ENCODE measurements at places on chromosomes 7 and 10.

GRCh38 chr10:120583424-120584108 lies 126.5 kb downstream of the PLPP4 start:
- DNase-seq = no peak

DNA sequence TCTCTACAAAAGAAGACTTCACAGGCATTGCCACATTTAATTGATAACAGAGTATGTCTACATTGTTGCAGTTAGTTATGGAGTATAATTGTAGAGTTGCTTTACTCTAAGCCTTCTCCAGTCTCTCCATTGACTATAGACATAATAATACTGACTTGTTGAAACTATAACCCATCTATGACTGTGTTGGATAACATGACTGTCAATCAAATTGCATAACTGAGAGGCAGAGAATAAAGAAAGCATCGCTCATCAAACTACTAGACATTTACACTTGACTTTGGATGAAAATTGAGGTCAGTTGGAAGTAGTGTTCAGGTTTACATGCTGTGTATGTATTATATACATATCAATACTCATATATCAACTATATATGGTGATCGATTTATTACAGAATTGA lies 3.4 kb upstream of the ATXN7L1 start:
- DNase-seq = no peak

DNA sequence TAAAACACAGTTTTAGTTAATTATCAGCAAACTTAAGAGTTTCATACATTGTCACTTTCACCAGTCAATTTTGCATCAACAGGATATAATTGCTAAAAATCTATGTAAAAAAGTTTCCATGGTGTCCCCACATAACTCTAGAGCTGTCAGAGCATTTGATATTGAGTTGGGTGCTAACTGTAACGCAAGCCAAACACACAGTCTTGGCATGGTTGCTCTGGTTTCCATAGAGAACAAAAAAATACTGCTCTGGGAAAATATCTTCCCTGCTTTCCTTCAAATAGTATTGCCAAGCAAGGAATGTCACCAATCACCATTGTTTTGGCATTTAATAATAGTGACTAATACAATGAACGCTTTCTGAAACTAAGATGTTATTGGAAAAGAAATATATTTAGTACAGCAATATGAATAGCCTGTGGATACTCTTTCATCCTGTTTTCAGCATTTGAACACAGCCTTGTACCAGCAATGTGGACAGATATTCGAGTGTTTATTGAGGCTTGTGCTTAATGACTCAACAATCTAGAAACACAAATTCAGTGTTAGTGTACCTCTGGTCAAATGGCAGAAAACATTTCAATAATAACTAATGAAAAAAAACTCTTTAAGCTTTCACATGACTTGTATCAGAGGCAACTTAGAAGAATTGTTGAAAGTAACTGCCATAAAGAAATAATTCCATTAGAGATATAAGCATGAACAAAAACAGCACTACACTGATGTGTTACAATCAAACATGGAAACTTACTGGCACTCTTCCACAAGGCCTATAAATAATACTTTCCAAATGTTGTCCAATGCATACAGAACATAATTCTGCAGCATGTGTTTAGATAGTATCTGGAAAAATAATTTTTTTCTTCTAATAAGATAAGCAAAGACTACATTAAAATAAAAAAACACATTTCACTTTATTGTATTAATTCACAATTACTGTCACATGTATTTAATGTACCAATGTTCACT lies 1469.5 kb upstream of the CELF2 start:
- no peak for DNase-seq

DNA sequence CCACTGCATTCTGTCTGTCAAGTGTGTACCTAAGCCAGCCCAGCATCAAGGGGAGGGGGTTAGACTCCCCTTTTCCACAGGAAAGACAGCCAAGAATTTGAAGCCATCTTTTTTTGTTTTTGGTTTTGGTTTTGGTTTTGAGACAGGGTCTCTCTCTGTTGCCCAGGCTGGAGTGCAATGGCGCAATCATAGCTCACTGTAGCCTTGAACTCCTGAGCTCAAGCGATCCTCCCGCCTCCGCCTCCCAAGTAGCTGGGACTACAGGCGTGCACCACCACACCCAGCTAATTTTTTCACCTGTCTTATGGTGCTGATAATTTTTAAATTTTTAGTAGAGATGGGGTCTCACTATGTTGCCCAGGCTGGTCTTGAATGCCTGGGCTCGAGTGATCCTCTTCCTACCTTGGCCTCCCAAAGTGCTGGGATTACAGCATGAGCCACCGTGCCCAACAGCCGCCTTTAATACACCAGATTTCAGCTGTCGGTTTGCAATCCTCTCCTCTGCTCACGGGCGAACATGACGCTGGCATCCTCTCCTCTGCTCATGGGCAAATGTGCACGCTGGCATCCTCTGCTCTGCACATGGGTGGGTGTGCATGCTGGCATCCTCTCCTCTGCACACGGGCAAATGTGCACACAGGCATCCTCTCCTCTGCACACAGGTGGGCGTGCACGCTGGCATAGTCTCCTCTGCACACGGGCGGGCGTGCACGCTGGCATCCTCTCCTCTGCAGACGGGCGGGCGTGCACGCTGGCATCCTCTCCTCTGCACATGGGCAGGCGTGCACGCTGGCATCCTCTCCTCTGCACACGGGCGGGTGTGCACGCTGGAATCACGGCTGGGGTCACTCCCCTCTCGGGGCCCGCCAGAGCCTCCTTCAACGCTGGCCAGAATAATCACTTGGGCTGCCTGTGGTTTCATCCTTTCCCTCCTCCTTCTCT lies 56.0 kb upstream of the PDGFA start:
- DNase-seq = no peak

DNA sequence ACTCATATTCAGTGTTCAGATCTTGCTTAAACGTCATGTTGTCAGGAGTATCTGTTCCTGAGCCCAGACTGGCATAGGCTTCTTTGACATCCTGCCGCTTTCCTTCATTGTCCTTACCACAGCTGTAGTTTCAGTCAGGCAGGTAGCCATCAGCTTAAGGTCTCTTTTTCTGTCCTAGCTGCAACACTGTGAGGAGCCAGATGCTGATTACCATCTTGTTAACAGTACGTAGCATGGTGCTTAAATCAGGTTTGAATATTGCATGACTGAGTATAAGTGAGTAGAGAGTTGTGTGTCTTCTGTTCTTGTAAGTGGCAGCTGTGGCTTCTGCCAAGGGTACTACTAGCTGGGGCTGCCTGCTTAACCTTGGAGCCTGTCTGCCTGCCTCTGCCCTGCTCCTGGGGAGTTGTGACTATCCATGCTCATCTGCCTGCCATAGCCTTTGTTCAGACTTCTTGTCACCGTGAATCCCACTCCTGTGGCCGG lies 92.6 kb downstream of the MAPK8 start:
- DNase-seq = no peak

DNA sequence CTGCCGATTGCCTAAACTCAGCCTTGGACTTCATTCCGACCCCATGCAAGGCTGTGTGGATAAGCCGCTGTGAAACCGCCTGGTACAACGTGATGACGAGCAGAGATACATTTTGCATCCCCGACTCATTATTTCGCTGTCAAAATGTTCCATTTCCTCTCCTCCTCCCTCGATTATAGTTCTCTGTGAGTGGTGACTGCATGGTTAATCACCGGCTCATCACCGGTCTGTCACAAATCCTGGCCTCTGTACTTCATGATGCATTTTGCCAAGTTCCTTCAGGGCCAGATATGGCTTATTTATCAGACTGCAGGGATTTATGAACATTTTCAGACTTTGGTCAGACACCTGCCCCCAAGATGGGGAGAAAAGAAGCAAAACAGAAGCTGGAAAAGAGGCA lies 461.6 kb upstream of the DPP6 start:
- no peak for DNase-seq

DNA sequence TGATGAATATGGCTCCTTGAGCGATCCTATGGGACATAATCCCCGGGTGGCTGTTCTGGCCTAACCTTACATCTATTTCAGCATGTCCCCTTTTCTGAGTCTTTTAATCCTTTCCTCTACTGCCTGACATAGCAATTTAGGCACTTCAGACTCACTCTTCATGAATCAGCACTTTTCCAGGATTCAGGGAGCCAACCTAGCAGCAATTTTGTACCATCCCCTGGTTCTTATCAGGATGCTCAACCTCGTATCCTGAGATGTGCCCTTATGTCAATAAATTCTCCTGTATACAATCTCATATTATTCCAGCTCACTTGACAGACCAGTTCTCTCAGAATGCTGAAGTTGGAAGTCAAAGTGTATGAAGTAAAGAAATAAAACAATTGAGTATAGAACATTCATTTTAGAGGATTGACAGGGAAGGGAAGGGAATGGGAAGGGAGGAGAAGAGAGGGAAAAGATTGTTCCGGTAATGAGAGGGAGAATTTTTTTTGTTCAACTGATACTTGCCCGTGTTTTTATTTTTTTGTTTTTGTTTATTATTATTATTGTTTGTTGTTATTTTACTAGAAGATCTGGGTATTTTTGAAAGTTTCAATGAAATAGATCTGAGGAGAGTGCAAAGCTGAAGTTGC lies 8.2 kb upstream of the ZC3HAV1 start:
- no peak for DNase-seq

DNA sequence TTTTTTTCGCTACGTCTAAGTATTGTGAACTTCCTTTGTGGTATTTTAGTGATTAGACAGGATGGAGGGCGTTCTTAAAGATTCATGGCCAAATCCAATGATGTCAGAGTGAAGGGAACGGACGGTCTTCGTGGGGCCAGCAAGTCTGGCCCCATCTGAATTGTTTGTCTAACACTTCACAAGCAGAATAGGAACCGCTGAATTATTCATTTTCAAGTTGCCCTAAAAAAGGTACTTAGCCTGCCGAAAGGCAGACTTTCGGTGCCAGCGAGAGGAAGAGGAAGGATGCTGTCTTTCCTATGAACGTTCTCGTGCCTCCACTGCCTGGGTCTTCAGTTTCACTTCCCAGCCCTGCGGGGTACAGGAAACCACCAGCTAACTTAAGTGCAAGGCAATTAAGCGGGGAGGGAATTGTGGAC lies 145.7 kb upstream of the SH2B2 start:
- no peak for DNase-seq

- no peak for DNase-seq
Measured at GRCh38 chr10:52525761-52526160, 211.7 kb downstream of the DKK1 start.

GRCh38 chr10:69673521-69673920 lies 43.5 kb downstream of the FAM241B start:
- DNase-seq = no peak

DNA sequence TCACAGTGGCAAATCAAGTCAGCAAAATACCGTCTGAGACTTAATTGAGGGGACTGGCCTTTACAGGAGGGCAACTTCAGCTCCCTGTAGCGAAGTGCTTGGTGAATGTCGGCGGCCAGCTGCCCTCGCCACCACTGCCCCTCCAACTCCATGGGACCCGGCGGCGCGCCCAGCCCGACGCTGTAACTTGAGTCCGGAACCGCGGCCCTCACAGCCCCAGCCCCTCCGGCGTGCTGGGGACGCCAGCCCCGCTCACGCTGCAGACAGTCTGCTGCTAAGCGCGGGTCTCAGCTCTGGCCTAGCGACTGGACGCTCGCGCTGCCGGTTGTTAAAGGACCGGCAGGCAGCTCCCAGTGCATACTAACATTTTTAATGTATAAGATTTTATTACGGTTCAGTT lies 113.4 kb upstream of the NUPR2 start:
- DNase-seq = no peak

- no peak for DNase-seq
Measured at GRCh38 chr10:32269343-32270100, 77.4 kb downstream of the EPC1 start.

DNA sequence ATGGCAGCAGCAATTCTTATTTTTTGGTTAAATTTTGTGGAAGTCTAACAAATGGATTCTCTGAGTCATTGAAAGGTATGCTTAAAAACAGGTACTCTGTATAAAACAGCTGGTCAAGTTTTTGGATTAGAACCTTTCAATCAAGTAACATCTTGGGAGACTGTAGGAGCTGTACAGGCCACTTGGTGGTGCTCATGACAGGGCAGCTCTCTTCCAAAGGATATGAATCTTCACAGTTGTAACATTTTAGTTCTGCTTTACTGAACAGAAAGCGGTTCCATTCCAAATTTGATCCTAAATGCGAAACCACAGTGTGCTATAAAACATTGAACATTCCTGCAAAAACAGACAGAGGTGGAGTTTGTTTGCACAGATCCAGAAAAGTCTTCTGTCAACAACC lies 44.5 kb upstream of the AGR3 start:
- no peak for DNase-seq

DNA sequence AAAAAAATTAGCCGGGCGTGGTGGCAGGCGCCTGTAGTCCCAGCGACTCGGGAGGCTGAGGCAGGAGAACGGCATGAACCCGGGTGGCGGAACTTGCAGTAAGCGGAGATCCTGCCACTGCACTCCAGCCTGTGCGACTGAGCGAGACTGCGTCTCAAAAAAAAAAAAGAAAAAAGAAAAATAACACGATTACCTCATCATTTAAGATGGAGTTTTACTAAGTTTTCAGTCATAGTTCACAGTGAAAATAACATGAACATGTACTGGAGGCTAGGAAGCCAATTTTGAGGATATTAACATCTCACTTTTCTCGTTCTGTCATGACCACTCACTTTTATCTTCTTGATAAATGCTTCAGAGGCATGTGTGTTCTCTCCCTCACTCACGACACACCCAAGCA lies 3.1 kb upstream of the RUNDC3B start:
- DNase-seq = no peak

- DNase-seq = no peak
Measured at GRCh38 chr10:48475943-48476278, 129.0 kb downstream of the ARHGAP22 start.

DNA sequence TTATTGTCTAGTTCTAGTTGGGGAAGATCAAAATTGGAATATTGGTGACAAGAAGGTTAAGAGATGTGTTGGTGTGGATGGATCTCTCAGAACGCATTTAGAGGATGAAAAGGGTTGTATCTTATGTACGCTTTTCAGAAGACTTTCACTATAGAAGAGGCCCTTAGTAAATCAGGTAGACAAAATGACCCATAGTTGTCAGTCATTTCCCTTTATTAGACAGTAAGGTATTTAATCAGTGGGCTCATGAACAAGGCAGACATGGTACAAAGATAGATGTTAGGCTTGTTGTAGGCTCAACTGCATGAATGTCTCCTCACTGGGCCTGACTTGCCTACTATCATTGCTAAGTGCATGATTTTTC lies 359.2 kb downstream of the PHF14 start:
- no peak for DNase-seq
